ENCODE measurements at places on chromosomes 4 and X.

GRCh38 chr4:70382691-70383181 lies at the start of gene SMR3B:
TSS of gene SMR3B (plus strand) at chr4:70383131. CDS start at chr4:70384511, 1,380 bp downstream.
- no peak for DNase-seq

DNA sequence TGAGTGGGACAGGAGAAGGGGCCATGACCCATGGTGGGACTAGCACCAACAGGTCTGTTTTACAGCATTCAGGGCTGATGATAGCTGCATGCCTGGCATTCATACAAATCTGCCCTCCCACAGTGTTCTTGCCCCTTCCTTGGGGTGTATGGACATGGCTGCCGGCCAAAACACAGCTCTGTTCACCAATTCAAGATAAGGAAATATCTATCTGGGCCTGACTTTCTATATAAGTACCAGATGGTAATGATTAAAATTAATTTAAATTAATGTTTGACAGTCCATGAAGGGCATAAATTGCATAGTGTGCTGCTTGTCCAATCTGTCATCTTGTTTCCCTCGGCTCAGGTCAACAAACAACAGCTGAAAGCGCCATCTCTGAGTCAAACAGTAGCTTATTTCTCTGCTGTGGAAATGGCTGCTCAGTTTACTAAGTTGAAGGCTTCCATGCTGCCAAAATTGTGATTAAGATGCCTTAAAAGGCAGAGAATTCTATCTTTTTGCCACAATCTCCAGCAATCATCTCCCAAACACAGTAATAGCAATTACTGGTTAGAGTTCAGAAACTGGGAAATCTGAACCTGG lies 67.0 kb upstream of the TSPAN7 start:
- no peak for DNase-seq

- DNase-seq, result no peak
Observed at GRCh38 chr4:132866616-132867015, 282.5 kb upstream of the PCDH10 start.

- DNase-seq, result no peak
Observed at GRCh38 chr4:68748181-68748991, 67.4 kb upstream of the UGT2B10 start.

DNA sequence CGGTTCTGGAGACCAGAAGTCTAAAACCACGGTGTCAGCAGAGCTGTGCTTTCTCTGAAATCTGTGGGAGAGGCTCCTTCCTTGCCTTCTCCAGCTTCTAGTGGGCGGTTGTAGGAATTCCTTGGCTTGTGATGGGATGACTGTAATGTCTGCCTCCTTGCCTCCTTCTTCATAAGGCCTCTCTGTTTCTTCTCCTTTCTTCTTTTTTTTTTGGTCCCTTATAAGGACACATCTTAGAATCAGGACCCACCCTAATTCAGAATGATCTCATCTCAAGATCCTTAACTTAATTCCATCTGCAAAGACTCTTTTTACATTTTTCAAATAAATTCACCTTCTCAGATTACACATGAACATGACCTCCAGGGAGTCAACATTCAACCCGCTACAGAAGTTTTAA lies 186.9 kb downstream of the STK32B start:
- peak; percentile 59 for DNase-seq

GRCh38 chrX:79235899-79236298 lies 91.4 kb downstream of the GPR174 start:
- DNase-seq, result no peak

- no peak for DNase-seq
Observed at GRCh38 chr4:35506161-35506560, 738.2 kb downstream of the ARAP2 start.

- no peak for DNase-seq
Observed at GRCh38 chr4:41303372-41304118, 46.8 kb downstream of the UCHL1 start.

GRCh38 chr4:8691151-8691775 lies 98.7 kb downstream of the CPZ start:
- DNase-seq, result no peak

- peak; percentile 6 for DNase-seq
Observed at GRCh38 chrX:137565921-137566745, at the start of gene ZIC3. TSS of gene ZIC3 (plus strand) at chrX:137566127. CDS start at chrX:137566692, 565 bp downstream.

DNA sequence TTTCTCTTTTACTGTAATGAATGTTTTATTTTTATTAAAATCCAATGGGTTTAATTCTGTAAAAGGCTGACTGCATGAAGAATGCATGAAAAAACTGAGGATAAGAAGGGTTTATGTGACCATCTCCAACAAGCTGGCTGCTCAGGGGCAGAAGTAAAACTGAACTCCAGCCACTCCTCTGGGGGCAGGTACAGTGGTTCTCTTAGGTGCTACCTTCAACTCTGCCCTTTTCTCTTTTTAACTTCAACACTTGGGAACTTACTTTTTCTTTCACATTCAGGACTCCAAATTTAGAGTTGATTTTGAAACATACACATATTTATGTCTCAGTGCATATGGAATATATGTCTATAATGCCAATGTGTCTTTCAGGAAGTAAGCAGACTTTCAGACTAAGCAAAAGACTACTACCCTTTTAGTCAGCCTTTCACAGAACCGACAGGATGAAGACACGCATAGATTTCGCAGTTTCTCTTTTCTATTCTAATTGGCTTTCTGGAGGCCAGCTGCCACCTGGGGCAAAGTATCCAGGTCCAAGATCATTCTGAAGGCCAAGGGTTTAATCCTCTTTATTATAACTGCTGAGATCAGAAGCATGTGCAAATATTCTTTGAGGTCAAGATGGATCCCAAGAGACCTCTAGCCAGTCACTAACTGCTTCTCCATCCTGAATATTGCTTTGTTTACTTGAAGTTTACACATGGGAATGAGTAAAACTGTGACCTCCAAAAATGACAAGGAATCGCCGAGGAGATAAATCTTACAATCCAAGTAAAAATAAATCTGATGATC lies 30.7 kb downstream of the HS3ST1 start:
- no peak for DNase-seq

- DNase-seq, result peak; percentile 61
Observed at GRCh38 chrX:48531358-48531959, 8.1 kb upstream of the TBC1D25 start.

- DNase-seq, result no peak
Observed at GRCh38 chr4:109183931-109184490, 118.4 kb downstream of the COL25A1 start.

DNA sequence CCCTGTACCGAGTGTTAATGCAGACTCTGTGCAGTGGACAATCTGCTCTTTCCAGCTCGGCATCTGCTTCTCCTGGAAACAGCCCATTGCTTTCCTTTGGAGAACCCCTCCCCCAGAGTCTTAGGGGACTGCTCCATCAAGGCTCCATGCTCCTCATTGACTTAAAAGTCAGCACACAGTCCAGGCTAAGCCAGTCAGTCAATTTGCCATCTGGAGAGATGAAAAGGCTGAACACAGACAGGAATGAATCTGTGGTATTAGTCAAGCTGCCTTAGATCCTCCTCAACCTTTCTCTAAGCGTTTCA lies 20.3 kb downstream of the ATP8A1 start:
- no peak for DNase-seq

DNA sequence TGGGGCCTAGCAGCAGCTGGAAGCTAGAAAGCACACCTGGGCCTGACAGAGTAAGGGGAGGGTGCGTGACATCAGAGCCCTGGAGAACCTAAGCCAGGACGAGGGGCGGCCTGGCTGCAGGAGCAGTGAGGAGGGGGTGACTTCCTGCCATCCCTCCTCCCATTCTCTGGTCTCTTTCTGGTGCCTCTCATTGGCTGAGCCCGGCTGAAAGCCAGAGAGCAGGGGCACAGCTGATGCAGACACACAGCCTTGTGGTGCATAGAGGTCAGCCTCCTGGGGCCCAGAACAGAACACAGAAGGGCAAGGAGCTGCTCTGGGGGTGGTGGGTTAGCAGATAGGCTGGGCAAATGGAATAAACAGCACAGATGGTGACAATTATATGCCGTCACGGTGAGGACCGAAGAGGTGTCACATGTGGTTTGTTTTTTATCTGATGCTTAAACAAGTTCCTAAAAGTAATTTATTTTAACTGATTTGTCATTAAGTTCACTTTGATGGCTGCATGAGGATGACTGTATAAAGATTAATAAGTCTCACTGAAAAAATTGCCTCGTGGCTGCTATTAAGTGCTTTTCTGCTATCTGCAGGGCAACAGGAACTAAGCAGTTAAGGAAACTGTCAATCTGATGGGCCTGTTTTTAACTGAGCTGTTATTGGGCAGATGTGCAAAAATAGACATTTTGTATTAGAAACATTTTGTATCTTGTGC lies 102.0 kb downstream of the FNIP2 start:
- DNase-seq, result no peak

GRCh38 chr4:27048429-27049238 lies 188.0 kb downstream of the STIM2 start:
- DNase-seq, result peak; percentile 80

DNA sequence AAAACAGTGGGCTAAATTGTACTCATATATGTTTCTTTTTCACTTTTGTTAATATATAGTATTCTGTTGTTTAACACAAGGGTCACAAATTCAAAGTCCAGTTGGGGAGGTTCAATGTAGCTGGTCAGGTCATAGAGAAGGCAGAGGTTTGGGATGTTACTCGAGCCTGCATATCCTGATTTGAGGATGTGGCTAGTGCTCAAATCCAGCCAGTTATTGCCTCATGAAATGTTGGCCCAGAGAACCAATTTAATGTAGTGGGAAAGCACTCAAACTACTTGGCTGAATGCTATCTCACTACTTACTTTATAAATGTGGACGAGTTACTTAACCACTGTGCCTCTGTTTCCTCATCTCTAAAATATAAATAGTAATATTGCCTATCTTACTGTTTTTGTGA lies 12.5 kb downstream of the USO1 start:
- DNase-seq, result peak; percentile 31

Measured in adipocyte (in vitro differentiated cells).